A549 treated with DMSO at 1 μM for 4 hours (cell line): ENCODE measurements at places on chromosomes 1 and 21. TPM values are rescaled to one million over a fixed set of nuclear protein-coding genes. Genes with fewer than 3 reads are reported as not detected.

Gene SLC5A9
- 0.08 TPM in 1 of 5 replicates, not detected in the others for total RNA-seq

Gene LGR6
- 0.40 to 0.75 TPM (median 0.61 TPM) in 5 replicates for total RNA-seq

Gene RAD54L
- 9.9 to 13.7 TPM (median 11.3 TPM) in 5 replicates for total RNA-seq

Gene TRIM45
- 1.1 to 1.5 TPM (median 1.3 TPM) in 5 replicates for total RNA-seq

Gene APOBEC4
- not detected in 5 replicates for total RNA-seq

Gene CLIC6
- total RNA-seq = 0.05 to 0.08 TPM (median 0.07 TPM) in 5 replicates

Gene TSPAN1
- 1.8 to 2.7 TPM (median 2.3 TPM) in 5 replicates for total RNA-seq

Gene BRDT
- total RNA-seq = not detected in 5 replicates

Gene SLC2A5
- 0.07 to 0.21 TPM (median 0.17 TPM) in 5 replicates for total RNA-seq

Gene S100A12
- not detected in 5 replicates for total RNA-seq

Gene MRPL9
- 71.6 to 87.0 TPM (median 84.6 TPM) in 5 replicates for total RNA-seq

Gene KCNJ9
- not detected in 5 replicates for total RNA-seq
